Femur (tissue), 1 donor: ENCODE measurements at places on chromosomes 5 and 9.

DNA sequence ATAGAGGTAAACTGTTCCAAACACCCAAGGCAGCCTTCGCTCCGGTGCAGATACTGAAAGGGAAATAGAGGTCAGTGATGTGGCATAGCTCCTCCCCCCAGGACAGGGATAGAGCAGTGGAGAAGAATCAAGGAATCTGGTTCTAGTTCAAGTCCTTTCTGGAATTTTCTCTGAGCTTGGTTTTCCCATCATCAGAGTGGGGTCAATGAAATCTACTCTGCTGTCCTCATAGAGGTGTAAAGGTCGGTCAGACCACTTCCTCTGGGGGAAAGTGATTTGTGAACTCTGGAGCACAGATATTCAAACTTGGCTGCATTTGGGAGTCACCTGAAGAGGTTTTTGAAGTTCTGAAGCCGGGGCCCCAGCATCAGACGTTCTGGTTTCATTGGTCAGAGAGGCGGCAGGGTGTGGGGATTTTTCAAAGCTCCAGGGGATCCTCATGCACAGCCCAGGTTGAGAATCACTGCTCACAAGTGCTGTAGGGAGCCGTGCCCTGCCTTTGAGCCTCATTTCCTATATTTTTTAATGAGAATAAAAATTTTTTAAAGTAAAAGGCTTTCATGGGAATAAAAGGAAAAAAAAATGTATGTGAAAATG lies 105.7 kb upstream of the RAD23B start:
- DNase-seq: no peak

- DNase-seq: no peak
Measured at GRCh38 chr9:87346061-87346665, 151.5 kb upstream of the DAPK1 start.

- DNase-seq: no peak
Measured at GRCh38 chr5:164361986-164362385, 856.6 kb downstream of the MAT2B start.

DNA sequence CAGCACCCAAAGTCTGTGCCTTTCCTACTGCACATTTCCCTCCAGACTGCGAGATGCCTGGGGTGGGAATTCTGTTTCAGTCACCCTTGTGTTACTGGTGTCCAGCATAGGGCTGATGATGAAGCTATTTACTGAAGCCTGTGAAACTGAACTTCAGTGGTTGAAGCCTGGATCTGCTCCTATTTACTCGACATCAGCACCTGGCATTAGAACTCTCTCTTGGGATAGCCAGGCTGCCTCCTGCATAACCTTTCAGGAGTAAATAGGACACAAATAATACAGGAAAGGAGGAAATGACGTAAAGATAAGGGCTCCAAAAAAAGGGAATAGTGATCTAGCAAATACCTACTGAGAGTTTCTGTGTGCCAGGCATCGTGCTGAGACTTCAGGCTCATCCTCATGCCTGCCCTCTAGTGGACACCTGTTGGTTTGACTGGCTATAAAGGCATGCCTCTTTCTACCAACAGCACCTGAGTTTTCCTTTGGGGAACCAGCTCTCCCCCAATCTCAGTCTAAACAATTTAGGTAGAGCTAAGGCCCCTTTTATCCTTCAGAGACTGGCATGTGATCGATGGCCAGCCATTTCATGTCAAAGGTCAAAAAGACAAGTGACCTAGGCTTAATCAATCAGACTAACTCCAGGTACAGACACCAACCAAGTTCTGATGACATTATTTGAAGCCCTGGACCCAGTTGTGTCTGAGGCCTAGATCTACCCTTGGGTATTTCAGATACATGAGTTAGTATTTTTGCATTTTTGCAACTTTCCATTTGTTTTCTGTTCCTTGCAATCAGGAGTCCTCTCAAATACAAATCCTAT lies 192.1 kb upstream of the TRIM32 start:
- no peak for DNase-seq

DNA sequence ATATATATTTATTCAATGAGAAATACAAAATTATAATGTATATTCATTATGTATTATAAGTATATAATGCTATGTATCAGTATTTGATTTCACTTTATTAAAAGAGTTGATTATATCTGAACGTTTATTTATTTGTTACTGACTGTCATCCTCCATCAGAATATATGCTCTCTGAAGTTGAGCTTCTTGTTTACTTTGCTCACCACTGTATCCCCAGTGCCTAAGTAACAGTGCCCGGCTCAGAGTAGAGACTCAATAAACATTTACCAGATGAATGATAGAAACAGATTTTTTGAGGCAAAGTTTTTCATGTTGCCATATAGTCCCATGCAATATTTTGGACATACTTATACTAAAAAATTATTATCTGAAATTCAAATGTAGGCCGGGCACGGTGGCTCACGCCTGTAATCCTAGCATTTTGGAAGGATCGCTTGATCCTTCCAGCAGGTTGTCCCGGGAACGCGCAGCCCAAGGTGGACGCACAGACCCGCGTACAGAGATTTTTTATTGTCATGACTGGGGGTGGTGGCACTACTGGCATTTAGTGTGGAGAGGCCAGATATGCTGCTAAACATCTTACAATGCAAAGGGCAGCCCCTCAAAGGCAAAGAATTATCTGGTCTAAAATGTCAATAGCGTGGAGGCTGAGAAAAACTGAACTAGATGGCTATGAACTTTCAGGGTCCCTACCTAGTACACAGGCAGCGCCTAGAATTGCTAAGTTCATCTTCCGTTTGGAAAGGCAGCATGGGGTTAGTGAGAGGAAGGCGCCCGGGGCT lies 761 bp upstream of the DNAJC25 start:
- no peak for DNase-seq

DNA sequence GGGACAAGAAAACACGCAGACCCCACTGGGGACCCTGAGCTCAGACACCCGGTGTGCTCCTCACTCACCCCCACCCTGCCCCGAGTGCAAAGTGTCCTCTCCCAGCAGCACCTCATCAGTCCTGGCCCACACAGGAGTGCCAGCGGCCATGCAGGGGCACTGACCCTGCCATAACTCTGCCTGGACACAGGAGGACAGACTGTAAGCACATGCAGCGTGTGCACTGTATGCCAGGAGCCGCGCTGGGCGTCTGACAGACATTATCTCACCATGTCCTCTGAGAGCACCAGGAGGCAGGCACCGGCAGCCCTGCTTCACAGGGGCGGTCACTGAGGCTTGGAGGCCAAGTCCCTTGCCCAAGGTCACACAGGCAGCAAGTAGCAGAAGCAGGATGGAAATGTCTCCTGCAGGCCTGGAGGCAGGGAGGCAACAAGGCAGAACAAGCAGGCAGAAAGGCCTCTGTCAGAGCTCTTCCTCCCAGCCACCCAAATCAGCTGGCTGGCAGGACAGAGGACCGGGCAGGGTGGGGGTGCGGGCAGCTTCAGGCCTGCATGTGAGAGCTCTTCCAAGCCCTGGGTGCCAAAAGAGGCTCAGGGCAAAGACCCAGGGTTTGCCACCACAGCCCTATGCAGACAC lies 8.4 kb downstream of the EEIG1 start:
- DNase-seq: no peak

DNA sequence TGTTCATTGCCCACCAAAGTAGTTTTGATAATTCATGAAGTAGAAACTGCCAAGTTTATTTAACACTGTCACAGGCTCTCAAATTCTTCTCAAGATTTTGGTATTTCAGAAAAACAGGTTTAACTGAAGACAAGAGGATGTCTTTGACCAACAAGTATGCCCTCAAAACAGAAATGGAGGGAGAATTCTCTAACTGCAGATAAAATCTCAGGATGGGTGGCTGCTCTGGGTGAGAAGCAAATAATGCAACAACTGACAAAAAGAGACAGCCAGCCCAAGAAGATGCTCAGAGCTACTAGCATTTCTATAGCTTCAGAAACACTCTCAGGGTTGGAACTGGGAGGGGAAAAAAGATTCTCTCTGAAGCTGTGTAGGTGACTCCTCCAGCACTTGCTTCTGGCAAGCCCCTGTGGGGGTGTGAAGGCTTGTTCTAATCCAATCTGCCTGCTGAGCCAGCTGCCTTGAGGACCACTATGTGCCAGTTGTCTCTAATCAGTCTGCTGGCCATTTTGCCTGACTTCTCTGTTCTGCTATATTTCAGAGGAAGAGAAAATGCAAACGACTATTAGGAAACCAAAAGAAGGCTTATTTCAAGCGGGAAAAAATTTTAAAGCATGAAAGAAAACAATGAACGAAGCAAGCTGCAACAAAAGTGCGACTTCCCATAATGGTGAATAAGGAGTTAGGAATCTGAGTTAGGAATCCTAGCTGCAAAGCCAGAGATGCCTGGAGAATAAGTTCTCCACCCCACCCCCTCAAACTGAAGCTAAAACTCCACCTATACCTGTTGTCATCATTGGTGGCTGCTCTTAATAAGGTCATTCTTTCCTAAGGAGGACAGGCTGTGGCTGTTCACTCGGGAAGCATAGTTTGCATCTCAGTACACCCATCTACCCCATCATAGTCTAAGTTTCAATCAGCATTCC lies 147.5 kb downstream of the GNAQ start:
- DNase-seq: no peak

DNA sequence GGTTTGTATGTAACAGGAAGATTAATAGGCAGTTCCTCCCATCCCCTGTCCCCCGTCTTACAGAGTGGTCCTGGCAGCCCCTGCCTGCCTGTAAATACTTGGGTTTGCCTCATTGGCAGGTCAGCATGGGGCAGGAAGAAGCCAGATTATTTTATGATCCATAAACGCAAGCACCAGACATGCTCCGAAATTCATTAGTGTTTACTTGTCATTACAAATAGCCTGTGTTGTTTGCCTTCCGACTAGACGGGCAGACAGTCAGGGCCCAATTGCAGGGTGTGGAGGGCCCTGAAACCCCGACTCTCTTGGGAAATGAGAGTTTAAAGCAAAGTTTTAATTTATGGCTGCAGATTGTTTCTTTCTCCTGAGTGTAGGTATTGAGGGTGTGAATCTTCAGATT lies 97.2 kb downstream of the RALGPS1 start:
- DNase-seq: no peak

DNA sequence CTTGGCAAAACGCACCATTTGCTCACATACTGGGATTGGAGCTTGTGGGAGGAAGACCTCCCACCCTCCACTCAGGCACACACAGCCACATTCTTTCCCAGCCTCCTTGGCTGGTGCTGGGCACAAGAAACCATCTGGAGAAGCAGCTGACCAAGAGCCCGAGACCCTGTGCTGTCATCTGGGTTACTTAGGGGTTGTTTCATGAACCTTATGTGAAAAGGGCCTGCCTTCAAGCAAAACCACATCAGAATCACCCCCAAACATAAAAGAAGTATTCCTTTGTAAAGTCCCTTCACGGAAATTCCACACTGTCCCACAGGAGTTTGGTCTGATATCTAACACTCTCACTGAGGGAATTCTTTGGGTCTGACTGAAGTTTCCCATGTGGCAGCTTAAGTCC lies 172.1 kb downstream of the NR3C1 start:
- no peak for DNase-seq
